Peyer's patch (tissue), 4 donors: ENCODE measurements at places on chromosomes 11 and 22. TPM values are rescaled to one million over a fixed set of nuclear protein-coding genes. Genes with fewer than 3 reads are reported as not detected.

TSSK2 gene
- not detected for total RNA-seq

ROBO3 gene
- 8.2 TPM for total RNA-seq

SLC25A1 gene
- 166 TPM for total RNA-seq

BEST1 gene
- 3.4 TPM for total RNA-seq

DDIAS gene
- total RNA-seq, result 0.47 TPM

OR6T1 gene
- total RNA-seq, result not detected

DNA sequence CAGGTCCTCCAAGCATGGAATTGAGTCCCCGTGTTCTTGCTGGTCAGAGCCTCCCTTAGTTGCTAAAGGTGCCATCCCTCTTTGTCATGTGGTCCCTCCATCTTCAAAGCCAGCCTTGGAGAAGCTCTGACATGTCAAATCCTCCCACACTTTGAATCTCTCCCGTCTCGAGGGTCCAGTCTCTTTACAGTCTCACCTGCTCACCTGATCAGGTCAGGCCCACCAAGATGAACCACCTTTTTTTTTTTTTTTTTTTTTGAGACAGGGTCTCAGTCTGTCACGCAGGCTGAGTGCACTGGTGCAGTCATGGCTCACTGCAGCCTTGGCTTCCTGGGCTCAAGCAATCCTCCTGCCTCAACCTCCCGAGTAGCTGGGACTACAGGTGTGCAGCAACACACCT, 100.3 kb upstream of the PRR5 start:
- no peaks in the 10 kb centered on the region for H3K4me1 ChIP-seq
- no peaks in the 10 kb centered on the region for H3K36me3 ChIP-seq
- no peak overlapping the region for H3K4me3 ChIP-seq
- H3K27ac ChIP-seq, result no peak overlapping the region
- no peaks in the 10 kb centered on the region for H3K27me3 ChIP-seq

- no peak for DNase-seq
- no peaks in the 10 kb centered on the region for H3K4me1 ChIP-seq
- H3K27ac ChIP-seq, result no peak overlapping the region
Measured at GRCh38 chr11:116534270-116534975, 238.4 kb downstream of the BUD13 start.

DNA sequence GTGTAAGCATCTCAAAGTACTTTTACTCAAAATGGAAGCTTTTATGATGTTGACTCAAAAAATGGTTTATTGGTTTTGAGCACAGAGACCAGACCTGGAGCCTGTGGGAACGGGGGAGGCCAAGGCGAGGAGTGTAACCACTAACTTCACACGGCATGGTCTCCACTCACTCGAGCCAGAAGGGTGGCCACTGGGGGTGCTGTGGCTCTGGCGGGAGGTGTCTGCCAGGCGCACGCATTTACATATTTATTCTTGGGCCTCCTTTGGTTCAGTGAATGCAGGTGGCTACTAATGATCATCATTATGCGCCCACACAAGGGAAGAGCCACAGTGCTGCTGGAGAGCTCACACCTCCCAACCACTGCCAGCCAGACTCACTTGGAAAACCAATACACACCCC, 64.6 kb downstream of the FLRT1 start:
- H3K4me3 ChIP-seq, result no peak overlapping the region
- no peaks in the 10 kb centered on the region for H3K4me1 ChIP-seq
- H3K36me3 ChIP-seq, result no peaks in the 10 kb centered on the region
- no peaks in the 10 kb centered on the region for H3K27me3 ChIP-seq
- H3K27ac ChIP-seq, result no peak overlapping the region

DNA sequence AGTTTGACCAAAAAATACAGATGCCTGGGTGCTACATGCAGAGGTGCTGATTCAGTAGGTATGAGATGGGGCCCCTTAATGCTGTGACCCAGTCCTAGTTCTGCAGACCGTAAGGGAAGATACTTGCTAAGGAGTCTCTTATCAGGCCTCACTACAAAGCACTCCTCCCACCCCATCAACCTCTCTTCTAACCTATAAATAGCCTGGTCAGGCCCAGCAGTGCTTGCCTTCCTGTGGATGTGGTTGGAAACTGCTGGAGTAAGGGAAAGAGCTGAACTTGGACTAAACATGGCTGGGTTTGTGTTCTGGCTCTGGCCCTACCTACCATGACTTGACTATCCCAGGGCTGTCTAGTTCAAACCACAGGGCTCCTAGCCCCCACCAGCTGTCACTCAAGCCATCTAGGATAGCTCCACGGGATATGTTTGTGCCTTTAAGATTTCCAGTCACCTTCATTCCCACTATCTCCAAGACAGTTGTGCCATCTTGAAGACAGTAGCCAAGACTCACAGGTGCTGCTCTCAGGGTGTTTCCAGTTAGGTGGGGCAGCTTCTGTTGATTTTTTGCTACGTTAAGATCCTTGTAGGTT, 9.5 kb upstream of the DKK3 start:
- H3K4me3 ChIP-seq, result no peak overlapping the region
- H3K36me3 ChIP-seq, result no peaks in the 10 kb centered on the region
- H3K27ac ChIP-seq, result no peak overlapping the region
- no peaks in the 10 kb centered on the region for H3K27me3 ChIP-seq
- no peak for DNase-seq

DNA sequence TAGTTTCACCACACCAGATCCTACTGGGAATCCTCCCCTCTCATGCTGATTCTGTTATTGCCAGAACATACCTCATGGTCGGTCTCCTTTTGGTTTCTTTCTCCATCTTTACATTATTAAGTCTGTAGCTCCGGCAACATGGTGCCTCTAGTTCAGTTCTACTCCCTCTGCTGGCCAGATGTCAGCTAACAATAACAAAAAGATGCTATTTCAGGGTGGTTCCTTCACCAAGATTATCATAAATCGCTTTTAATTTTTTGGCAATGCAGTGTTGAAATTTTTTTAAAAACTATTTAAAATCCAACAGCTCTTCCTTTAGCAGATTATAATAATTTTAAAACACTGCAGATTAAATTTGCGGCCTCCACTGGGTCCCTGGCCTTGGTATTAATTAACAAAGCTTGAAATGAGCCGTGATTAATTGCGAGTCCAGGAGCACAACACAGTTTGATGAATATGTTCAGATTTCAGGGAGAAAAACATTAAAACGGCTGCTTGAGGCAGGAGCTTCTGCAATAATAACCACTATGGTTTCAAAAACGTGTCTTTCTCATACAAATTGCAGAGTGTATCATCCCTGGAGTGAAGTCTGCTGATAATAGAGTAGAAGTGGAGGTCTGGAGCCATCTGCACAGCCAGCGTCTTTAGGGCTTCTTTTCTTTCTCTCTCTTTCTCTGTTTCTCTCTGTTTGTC, 492.9 kb upstream of the KIRREL3 start:
- H3K4me3 ChIP-seq, result no peak overlapping the region
- no peak for DNase-seq
- H3K4me1 ChIP-seq, result no peaks in the 10 kb centered on the region
- no peaks in the 10 kb centered on the region for H3K36me3 ChIP-seq
- H3K27me3 ChIP-seq, result no peaks in the 10 kb centered on the region

- H3K4me1 ChIP-seq, result no peaks in the 10 kb centered on the region
- no peaks in the 10 kb centered on the region for H3K27me3 ChIP-seq
- no peak overlapping the region for H3K27ac ChIP-seq
- H3K4me3 ChIP-seq, result no peak overlapping the region
Measured at GRCh38 chr11:45450189-45450588, 164.0 kb upstream of the SYT13 start.

DNA sequence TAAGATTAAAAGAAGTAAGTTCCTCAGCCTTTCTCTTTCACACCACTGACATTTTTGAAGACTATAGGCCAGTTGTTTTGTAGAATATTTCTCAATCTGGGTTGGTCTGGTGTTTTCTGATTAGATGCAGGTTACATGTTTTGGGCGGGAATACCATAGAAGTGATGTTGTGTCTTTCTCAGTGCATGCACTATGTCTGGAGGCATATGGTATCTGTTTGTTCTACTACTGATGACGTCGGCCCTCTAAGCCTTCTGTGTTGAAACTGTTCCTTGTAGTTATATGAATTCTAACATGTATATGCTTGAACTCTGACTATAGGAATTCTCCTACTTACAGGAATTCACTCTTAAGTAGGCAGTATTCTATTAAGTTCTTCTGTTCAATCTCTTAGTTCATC, 21.6 kb downstream of the ZFTA start:
- H3K36me3 ChIP-seq, result no peaks in the 10 kb centered on the region
- H3K4me1 ChIP-seq, result no peaks in the 10 kb centered on the region
- no peak overlapping the region for H3K27ac ChIP-seq
- DNase-seq, result no peak
- H3K4me3 ChIP-seq, result no peak overlapping the region

DNA sequence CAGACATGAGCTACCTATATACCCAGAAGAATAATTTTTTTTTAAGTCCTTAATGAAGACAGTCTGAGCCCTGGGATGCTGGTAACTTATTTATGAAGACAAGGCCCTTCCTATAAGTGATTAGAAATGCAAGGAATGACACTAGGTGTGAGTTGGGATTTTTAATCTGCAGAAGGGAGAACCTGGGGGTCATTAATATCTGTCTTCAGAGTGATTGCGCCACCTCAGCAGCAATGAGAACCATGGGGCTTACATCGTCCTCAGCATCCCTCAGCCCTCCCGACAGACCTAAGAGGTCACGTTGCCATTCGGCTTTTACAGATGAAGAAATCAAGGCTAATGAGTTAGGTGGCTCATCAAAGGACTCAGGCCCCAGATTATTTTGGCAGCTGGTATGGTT, 55.6 kb downstream of the MCM5 start:
- DNase-seq, result no peak
- no peak overlapping the region for H3K4me3 ChIP-seq
- H3K27ac ChIP-seq, result no peak overlapping the region
- no peaks in the 10 kb centered on the region for H3K27me3 ChIP-seq
- H3K4me1 ChIP-seq, result no peaks in the 10 kb centered on the region
- H3K36me3 ChIP-seq, result no peaks in the 10 kb centered on the region

DNA sequence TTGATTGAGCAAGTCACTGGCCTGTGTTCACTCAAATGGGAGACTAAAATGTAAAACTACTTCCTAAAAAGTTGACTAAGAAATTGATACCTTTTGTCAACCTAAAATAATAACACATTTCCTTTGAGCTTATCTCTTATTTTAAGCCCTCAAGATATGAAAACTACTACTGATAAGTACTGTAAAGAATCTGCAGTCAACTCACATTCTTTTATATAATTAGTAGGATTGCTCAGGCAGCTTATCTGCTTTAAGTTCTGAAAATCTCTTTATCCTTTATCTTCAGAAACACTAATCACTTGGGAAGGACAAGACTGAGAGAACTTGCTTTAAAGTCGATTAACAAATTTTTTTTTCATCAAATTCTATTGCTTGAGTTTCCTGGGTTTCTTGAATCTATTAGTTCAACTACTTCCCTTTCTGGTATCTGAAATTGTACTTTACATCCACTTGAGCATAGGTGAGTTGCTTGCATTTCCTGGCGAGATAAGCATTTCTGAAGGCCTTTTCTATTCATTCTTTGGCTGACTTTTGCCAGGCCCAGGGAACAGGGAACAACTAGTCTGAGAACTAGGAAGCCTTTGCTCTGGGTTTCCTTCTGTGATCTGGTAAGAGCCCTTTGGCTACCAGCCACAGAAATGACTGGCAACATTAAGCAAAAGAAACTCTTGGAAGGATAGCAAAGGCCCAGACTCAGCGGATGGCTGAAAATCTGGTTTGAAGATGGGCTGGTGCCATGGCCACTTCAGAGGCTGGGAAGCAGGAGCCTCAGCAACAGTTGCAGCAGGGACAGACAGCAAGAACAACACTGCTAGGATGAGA, 19.3 kb upstream of the CSRP3 start:
- no peaks in the 10 kb centered on the region for H3K4me1 ChIP-seq
- no peak for DNase-seq
- H3K27me3 ChIP-seq, result no peaks in the 10 kb centered on the region
- H3K27ac ChIP-seq, result no peak overlapping the region

DNA sequence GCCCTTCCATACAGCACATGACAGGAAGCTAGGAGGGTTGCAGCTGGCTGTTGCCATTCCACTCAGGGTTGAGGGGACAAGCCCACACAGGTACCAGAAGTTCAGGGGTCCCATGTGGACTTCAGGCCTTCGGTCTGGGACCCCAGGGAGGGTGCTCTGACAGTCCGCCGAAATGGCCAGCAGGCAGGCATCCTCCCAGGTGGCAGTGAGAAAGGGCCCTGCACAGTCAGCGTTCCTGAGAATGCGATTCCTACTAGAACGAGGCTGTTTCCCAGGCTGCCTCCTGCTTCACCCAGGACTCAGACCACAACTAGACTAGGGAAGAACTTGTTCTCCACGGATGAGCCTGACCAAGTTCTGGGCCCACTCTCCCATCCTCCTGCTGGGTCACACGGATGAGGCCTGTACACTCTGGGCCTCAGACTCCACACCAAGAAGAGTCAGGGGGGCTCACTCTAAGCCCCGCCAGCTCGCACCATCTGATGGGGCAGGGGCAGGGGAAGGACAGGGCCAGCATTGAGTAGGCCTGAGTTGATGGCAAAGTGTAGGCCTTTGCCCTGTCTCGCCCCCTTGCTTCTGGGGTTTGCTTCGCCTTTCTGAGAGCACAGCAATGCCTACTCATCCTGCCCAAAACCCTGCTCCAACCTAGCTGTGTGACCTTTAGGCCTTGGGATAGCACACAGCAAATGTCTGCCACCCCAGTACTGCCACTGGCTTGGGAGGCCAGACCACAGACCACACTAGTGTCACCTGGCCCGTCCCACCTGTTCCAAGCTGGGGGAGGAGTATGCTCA, 14.0 kb downstream of the KCNQ1OT1 start:
- no peak overlapping the region for H3K27ac ChIP-seq
- DNase-seq, result no peak
- H3K27me3 ChIP-seq, result no peaks in the 10 kb centered on the region
- H3K4me1 ChIP-seq, result no peaks in the 10 kb centered on the region
- no peak overlapping the region for H3K4me3 ChIP-seq

- DNase-seq, result no peak
- H3K27ac ChIP-seq, result no peak overlapping the region
- H3K4me1 ChIP-seq, result peaks cover 28% of the 10 kb centered on the region
- no peaks in the 10 kb centered on the region for H3K36me3 ChIP-seq
- H3K27me3 ChIP-seq, result no peaks in the 10 kb centered on the region
Measured at GRCh38 chr11:67588136-67588503, 4.5 kb downstream of the GSTP1 start.

GRCh38 chr11:2436521-2437031, 7.7 kb downstream of the TRPM5 start:
- no peaks in the 10 kb centered on the region for H3K4me1 ChIP-seq
- no peak overlapping the region for H3K27ac ChIP-seq
- no peaks in the 10 kb centered on the region for H3K27me3 ChIP-seq

DNA sequence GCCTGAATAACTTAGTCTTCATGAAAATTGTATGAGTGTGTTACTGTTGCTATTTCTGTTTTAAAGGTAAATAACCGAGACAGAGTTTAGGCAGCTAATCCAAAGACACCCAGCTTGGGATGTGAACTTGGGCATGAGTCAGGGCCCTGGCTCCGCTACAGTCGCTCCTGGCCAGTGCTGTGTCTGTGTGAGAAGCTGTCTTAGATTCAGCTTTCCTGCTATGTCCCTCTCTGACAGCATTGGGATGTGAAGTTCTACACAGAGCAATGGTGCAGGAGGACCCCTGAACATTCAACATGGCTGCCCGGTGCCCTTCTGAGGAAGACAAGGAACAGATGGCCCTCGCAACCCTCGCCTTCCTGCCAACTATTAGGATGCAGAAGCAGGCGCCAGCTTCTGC, 49.4 kb downstream of the GALNT18 start:
- no peak overlapping the region for H3K27ac ChIP-seq
- no peak overlapping the region for H3K4me3 ChIP-seq
- DNase-seq, result no peak
- no peaks in the 10 kb centered on the region for H3K4me1 ChIP-seq
- H3K36me3 ChIP-seq, result no peaks in the 10 kb centered on the region
- no peaks in the 10 kb centered on the region for H3K27me3 ChIP-seq
